ENCODE measurements at places on chromosomes 11 and 22. TPM values are rescaled to one million over a fixed set of nuclear protein-coding genes. Genes with fewer than 3 reads are reported as not detected.

The C11orf16 gene
- polyA plus RNA-seq, result not detected

The THY1 gene
- polyA plus RNA-seq, result 1,700 TPM

DNA sequence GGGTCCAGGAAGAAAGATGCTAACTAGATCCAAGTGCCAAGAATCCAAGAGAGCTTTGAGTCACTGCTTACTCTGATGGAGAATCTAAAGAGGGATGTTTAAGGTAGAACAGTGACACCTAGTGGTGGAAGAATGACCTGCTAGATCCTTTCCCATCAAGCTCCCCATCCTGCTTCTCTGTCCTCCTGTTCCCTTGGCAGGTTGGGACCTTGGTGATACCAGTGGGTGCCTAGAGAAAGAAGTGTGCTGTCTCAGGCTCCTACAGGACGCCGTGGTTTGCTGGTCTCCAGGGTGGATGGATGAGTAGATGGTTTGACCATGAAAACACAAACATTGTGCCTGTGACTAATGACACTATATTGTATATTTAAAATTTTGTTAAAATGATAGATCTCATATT lies 383.7 kb downstream of the TMEM135 start:
- DNase-seq, result peak; percentile 83

- DNase-seq, result no peak
Observed at GRCh38 chr22:22761606-22761962, 117.2 kb downstream of the GGTLC2 start.

- DNase-seq, result no peak
Observed at GRCh38 chr11:6480299-6480914, 724 bp downstream of the ARFIP2 start.

DNA sequence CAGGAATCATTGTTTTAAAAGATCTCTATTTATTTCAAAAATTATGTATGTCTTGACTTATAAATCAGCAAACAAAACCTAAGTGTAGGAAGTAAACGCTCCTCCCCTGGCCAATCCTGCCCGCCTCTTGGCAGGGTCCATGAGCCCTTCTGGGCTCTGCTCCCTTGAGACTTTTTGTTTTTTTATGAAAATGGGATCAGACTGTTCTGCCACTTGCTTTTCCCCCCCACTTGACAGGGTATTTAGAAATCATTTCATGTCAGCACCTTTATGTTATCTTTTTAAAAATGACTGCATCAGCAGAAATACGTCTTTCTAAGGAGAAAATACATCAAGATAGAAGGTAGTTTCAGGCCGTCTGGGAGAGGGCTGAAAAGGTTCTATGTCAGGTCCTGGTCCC lies 35.6 kb downstream of the FBLN1 start:
- DNase-seq, result no peak

- no peak for DNase-seq
Observed at GRCh38 chr22:21937821-21938070, 14.9 kb downstream of the PPM1F start.

DNA sequence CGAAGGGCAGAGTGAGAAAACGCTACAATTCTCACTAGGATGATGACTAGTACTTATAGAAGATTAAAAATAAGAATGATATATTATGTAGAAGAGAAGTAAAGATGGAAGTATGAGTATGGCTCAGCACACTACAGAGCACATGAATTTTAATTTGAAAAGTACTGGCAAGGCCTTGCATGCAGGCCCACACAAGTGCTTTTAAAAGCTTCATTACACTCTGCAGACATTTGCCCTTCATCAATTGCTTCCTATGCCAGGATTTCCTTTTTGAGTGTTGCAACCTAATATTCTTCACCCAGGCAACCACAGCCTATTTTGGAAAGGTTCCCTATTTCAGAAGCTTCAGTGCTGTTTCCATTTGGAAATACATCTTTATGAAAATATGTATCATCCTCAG lies 81.1 kb downstream of the LARGE2 start:
- peak; percentile 58 for DNase-seq

DNA sequence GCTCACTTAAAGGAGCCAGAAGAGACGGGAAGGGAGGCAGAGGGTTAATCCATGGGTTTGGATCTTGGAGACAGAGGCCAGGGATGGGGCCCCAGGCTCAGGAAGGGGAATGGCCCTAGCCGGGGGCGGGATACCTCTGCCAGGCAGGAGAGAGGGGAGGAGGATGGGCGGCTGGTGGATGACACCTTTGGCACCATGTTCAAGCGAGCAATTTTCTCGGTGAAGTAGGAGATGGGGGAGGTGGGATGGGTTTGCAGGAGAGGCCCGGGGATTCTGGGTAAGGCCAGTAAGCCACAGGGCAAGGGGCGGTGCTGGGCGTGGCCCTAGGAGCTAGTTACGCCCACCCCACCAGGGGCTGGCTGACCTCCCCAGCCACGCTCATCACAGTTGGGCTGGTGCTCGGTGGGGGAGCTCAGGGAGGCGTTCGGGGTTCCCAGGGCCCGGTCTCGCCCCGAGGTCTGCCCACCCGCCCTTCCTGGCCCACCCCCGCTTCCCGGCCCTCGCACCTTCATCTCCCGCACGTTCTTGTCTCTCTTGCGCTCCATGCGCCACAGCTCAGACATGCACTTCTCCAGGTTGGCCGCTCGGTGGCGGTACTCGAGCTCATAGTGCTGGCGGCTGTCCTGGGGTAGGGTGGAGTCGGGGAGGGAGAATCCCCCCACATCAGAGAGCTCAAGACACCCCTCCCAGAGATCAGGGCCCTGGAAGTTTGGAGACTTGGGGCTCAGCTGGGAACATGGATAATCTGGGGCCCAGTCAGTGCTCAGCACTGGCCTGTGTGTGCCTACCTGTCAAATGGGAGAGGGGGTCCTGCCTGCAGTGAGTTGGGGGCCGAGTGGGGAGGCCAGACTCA lies 12.7 kb downstream of the BAIAP2L2 start:
- DNase-seq, result no peak

DNA sequence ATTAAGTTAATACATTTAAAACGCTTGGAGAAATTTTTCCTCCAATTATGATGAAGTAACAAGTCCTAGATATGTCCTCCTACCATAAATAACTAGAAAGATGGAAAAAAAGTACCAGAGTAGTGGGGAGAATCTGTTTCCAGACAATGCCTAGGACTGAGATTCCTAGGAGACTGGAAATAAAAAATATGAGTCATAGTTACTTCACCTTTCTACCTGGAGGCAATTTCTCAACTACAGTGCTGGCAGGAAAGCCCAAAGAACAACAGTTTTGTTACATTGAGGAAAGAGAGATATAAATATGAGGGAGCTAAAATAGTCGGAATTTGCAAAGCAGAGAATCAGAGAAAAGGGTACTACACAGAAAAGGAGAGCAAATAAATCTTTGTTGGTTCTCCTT lies 202.1 kb upstream of the ARHGAP42 start:
- no peak for DNase-seq

- no peak for DNase-seq
Observed at GRCh38 chr11:6604790-6605189, 1.2 kb downstream of the ILK start.

DNA sequence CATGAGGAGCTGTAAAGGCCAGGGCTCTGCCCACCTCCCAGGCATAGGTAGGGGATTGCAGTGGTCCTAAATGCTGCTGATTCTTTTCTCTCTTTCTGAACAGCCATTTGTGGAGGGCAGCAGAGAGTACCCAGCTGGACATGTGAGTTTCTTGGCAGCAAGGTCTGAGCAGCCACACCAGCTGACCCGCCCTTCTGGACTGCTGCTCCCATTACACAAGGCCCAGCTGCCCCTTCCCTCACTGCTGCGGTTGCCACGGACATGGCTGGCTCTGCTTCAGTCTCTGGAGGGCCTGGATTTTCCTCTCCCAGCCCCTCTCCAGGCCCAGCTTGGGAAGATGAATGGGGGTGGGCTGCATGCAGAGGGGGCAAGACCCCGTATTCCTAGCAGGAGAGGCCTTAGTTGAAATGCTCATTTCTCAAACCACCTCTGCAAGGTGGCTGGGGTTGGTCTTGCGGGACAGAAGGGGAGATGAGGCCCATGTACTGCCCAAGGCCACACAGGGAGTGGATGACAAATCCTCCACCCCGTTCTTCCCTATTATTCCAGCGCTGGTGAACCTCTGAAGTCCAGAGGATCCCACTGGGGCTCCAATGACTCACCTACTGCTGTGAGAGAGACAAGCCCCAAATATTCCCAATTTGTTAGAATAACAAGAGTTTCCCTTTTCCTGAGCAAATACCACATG lies 4.6 kb downstream of the LGALS12 start:
- peak; percentile 63 for DNase-seq

DNA sequence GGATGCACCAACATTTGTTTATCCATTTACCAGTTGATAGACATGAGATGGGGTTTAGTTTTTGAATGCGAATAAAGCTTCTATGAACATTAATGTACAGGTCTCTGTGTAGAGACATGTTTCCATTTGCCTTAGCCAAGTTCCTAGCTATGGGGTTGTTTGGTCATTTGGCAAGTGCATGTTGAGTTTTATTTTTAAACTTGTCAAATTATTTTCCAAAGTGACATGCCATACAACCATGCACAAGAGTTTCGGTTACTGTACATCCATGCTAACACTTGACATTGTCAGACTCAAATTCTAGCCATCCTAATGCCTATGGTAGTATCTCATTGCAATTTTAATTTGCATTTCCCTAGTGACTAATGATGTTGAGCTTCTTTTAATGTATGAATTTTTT lies 70.5 kb upstream of the PARVA start:
- DNase-seq, result no peak

GRCh38 chr22:36144886-36145541 lies 15.5 kb downstream of the APOL3 start:
- peak; percentile 64 for DNase-seq

Measured in fibroblast of lung (primary cell).